Right renal pelvis (tissue), 4 donors: ENCODE measurements at places on chromosomes 3 and 15. TPM values are rescaled to one million over a fixed set of nuclear protein-coding genes. Genes with fewer than 3 reads are reported as not detected.

Gene ZNF80
- polyA plus RNA-seq, result not detected

Gene ATP13A4
- polyA plus RNA-seq, result 1.4 TPM

Gene FSIP1
- polyA plus RNA-seq, result 2.0 TPM

Gene COL6A5
- 0.07 TPM for polyA plus RNA-seq

GRCh38 chr3:12231431-12231830, 57.4 kb upstream of the PPARG start:
- no peak for DNase-seq

- DNase-seq, result no peak
Observed at GRCh38 chr15:93705753-93706455, 525.5 kb upstream of the MCTP2 start.

DNA sequence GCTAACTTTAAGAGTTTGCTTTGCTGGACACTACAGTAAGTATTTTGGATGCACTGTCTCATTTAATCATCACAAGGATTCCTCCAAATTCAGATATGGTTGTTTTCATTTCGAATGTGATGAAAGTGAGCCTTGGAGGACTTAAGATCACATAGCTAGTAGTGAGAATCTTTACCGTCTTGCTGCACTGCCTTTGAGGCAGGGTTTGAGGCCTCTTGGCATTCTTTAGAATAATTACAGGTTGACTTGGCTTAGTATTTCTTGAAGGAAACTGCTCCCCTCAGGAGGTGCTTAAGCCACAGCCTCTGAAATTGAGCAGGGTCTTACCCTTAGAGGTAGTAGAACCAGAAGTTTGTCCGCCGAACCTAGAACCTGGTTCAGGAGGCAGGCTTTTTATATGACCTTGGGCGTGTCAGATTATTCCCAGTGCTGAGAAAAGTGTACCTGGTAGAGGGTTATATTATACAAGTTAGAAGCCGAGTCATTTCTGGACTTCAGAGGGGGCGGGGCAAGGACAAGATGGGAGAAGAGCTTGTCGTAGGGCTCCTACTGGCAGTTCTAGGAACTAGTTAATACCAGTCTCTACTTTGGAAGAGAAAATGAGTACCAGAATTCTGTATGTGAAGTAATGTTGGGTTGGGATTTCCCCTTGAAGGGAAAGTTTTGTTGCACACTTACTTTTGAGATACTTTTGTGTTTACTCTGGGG, 1.1 kb downstream of the TFG start:
- DNase-seq, result peak; percentile 16

DNA sequence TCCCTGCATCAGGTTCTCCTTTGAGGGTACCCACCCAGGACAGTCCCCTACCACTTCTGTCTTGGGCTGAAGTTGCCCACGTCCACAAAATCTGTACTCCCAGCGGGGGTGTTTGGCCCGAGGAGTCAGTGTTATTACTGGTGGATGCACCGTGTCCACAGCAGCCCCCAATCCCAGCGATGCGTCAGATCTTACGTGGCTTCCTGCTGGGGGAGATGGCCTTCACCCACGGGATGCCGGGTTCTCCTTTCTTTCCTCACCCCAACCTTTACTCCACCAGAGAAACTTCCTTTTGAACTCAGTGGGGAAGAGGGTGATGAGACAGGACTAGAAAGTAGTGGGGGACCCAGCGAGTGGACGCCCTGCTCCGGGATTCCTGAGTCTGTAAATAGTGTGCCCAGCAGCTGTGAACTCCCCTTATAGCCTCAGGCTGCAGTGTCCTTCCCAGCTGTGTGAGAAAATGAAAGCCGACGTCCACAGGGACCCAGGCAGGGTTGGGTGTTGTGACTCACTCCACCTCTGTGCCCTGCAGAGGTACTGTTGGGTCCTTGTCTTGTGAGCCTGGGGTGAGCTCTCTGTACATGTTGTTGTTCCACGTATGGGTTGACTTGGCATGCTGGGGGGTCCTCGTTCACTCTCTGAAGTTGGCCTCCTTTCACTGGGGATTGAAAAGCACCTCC, 31.5 kb downstream of the CRTAP start:
- DNase-seq, result no peak

DNA sequence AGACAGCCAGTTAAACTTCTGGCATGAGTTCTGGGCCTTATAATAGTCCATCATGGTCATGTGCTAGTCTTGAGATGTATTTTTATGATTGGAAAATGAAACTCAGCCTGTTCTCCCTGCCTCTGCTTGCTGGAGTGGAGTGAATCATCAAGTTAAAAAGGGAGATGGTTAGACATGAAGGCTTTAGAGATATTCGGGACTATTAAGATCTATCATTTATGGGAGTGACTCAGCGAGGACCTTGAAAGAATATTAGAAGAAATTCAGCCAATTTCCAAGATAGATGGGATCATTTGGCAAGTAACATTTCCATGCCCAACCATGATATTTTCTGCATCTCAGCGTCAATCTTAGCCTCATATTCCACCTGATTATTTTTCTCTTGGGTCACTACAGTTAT, 79.8 kb downstream of the AGBL1 start:
- DNase-seq, result no peak

- DNase-seq, result no peak
Observed at GRCh38 chr3:165797551-165797950, 39.7 kb downstream of the BCHE start.

DNA sequence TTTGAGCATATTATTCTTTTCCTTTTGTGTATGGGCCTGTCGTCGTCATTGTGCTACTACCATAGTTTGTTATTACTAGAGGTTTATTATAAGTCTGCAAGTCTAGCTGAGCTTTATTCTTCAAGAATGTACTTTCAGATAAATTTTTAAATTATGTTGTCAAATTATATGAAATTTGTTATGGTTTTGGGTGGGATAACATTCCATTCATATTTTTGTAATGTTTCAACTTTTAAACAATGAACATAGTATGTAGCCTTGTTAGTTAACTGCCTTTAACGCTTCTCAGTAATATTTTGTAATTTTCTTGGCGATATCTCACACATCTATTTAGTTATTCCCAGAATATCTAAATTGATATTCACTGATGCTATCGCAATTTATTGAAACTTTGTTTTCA, 41.6 kb upstream of the GOLGA8B start:
- no peak for DNase-seq

- DNase-seq, result no peak
Observed at GRCh38 chr15:35673093-35673684, 127.2 kb upstream of the DPH6 start.

GRCh38 chr15:75648156-75649000, 666 bp downstream of the SNX33 start:
- DNase-seq, result no peak

DNA sequence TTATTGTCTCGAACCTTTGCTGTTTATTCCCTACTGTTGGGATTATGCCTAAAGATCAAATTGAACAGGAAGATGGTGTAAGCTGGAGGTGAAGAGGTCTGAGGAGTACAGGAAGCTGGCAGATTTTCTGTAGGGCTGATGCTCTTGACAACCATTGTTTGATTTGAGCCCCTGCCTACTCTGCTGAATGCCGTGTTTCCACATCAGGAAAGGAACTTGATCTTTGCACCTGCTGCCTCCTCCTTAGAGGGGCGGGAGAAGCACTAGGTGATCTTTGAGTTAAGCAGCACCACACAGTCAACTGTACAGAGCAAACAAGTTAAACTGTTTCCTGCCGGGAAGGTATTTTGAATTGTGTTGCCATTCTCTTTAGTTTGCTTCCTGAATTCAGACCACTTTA, 364.6 kb upstream of the EPHA6 start:
- no peak for DNase-seq
